Liver (tissue), 10 donors: ENCODE measurements at places on chromosomes 5 and 9. TPM values are rescaled to one million over a fixed set of nuclear protein-coding genes. Genes with fewer than 3 reads are reported as not detected.
A peak's percentile ranks its signal among the peaks of the same experiment; 100 is the strongest.

DNA sequence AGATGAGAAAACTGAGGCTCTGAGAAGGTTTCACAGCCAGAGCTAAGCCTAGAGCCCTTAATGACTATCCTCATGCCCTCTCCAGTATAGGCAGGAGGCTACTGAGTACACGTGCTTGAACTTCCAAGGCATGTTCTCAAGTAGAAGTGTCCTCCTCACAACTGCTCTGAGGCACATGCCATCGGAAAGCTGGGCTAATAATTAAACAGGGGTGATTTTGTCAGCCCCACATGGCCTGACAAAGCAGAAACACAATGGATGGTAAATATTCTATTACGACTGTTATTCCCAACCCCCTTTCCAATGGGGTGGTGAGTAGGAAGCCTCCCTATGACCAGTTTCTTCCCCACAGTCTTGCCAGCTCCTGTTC lies 34.3 kb downstream of the KCNIP1 start:
- no peak for DNase-seq
- H3K4me3 ChIP-seq = no peak overlapping the region
- no peaks in the 10 kb centered on the region for H3K4me1 ChIP-seq

GRCh38 chr9:127927201-127927987 lies 3.2 kb downstream of the PIP5KL1 start:
- no peaks in the 10 kb centered on the region for H3K4me1 ChIP-seq
- H3K27me3 ChIP-seq = no peaks in the 10 kb centered on the region
- peak; percentile 81 for DNase-seq

DNA sequence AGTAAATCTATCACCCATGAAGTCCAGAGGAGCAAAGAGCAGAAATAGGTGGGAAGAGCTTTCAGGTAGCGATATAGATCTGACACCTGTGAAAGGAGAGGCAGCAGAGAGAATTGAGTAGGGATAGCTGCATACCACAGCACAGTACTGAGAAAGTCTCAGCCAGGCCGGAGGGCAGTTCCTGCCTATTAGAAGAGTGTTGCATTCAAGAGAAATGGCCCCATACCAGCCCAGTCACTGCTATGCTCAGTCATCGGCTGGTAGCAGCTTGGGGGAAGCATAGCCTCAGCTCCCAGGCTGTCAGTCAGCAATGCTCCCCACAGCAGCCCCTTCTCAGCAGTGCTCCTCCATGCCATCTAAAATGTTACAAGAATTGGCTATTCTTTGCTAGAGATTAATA lies 285.1 kb upstream of the CDH6 start:
- H3K27me3 ChIP-seq = no peaks in the 10 kb centered on the region
- DNase-seq = no peak
- H3K36me3 ChIP-seq = no peaks in the 10 kb centered on the region
- H3K4me1 ChIP-seq = no peaks in the 10 kb centered on the region
- H3K4me3 ChIP-seq = no peak overlapping the region

DNA sequence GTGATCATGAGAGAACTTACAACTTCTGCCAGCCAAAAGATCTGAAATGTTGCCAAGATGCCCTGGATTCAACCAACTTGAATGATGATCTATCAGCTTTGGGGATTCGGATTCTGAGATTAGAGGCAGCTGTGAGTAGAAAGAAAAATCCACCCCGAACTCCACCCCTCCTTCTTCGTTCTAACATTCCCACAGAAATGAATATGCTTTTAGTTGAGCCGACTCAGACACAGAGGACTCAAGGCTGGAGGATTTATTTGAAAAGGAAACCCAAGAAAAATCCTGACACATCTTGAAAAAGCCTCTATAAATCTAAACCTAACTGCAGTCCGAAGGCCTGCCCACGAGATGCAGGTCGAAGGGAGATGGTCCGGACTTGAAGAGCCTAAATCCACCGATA lies 275.0 kb downstream of the GAS1 start:
- no peak overlapping the region for H3K27ac ChIP-seq
- DNase-seq = no peak
- no peaks in the 10 kb centered on the region for H3K27me3 ChIP-seq
- no peaks in the 10 kb centered on the region for H3K36me3 ChIP-seq
- H3K4me1 ChIP-seq = no peaks in the 10 kb centered on the region

DNA sequence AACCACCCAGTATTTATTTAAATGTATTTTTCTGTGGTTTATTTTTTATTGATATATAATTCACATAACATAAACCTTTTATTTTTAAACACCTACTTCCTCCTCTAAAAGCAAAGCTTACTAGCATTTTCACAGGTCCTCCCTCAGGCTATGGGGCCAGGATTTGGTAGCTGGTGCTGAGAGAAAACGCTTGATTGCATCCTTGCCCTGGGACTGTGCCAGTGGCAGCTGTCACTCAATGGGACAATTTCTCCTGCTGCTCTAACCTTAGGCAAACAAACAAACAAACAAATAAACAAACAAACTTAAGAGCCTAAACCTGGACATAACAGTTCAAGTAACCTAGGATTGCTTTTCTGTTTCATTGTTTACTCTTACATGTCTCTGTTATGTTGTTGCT lies 102.7 kb downstream of the FOCAD start:
- H3K27ac ChIP-seq = no peak overlapping the region
- DNase-seq = no peak
- peaks cover 3% of the 10 kb centered on the region for H3K36me3 ChIP-seq
- no peaks in the 10 kb centered on the region for H3K27me3 ChIP-seq
- H3K4me1 ChIP-seq = no peaks in the 10 kb centered on the region

- H3K4me1 ChIP-seq = no peaks in the 10 kb centered on the region
- no peak overlapping the region for H3K4me3 ChIP-seq
- no peak overlapping the region for H3K27ac ChIP-seq
- no peak for DNase-seq
- no peaks in the 10 kb centered on the region for H3K27me3 ChIP-seq
Measured at GRCh38 chr9:132334364-132334763, 20.4 kb downstream of the SETX start.

DNA sequence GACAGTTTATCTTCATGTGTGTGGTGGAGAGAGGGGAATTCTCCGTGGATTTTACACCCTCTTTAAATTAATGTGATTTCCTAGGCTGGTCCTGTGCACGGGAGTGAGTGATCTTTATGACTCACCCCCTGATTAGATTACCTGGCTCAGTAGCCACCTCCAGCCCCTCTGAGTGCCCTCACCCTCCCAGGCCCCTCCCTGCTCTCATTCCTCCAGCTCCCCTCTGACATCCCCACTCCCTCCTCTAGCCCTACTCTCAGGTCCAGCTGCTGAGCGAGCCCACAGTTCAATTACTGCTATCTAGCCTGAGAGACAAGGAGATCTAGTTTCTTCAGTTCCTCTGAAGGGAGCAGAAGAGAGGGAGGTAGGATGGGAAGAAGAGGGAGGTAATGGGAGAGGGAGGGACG lies 61.8 kb upstream of the ARAP3 start:
- H3K36me3 ChIP-seq = no peaks in the 10 kb centered on the region
- no peak overlapping the region for H3K27ac ChIP-seq
- H3K4me1 ChIP-seq = no peaks in the 10 kb centered on the region
- H3K4me3 ChIP-seq = no peak overlapping the region

- DNase-seq = no peak
- no peak overlapping the region for H3K4me3 ChIP-seq
- no peaks in the 10 kb centered on the region for H3K27me3 ChIP-seq
- no peaks in the 10 kb centered on the region for H3K4me1 ChIP-seq
- no peak overlapping the region for H3K27ac ChIP-seq
Measured at GRCh38 chr9:75855509-75855908, 35.0 kb upstream of the PCSK5 start.

DNA sequence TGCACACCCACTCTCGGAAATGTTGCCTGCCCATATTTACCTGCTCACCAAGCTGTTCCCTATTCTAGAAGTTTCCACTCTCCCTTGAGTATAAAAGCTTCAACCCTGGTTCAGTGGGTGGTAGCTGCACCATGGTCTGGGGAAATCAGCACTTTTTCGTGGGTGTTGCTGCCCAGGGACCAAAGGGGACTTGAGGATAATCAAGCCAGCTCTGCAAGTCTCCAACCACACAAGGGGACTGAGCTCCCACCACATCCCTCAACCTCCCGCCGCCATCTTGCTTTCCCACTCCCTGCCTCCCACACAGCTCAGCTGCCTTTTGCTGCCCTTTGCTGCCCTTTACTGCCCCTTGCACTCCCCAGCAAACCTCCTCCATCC lies 210.0 kb downstream of the AUH start:
- no peaks in the 10 kb centered on the region for H3K36me3 ChIP-seq
- no peak for DNase-seq
- H3K27ac ChIP-seq = no peak overlapping the region
- no peaks in the 10 kb centered on the region for H3K27me3 ChIP-seq
- H3K4me3 ChIP-seq = no peak overlapping the region

- DNase-seq = no peak
- no peaks in the 10 kb centered on the region for H3K36me3 ChIP-seq
- no peaks in the 10 kb centered on the region for H3K27me3 ChIP-seq
- H3K4me1 ChIP-seq = no peaks in the 10 kb centered on the region
- no peak overlapping the region for H3K27ac ChIP-seq
Measured at GRCh38 chr9:117465706-117466105, 50.8 kb upstream of the ASTN2 start.

DNA sequence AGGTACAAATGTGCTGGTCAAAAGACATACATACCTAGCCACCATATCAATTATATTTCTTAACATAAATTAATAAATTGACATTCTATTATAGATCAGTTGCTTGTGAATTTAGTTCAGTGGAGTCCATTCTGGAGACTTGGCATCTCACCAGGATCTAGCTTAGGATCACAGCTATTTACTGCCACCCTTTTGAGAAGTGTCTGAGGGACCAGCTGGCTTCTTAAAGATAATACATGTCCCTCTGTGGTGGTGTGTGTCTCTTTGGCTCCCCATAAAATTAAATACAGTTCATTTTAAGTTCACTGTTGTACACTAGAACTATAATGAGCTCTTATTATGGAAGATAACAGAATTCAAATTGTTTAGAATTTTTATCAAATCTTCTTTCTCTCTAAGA lies 290.7 kb downstream of the PRELID2 start:
- H3K27me3 ChIP-seq = no peaks in the 10 kb centered on the region
- no peak for DNase-seq
- no peaks in the 10 kb centered on the region for H3K4me1 ChIP-seq
- no peaks in the 10 kb centered on the region for H3K36me3 ChIP-seq
- no peak overlapping the region for H3K4me3 ChIP-seq

GRCh38 chr9:93711002-93711401 lies 134.6 kb downstream of the PHF2 start:
- no peak for DNase-seq
- no peaks in the 10 kb centered on the region for H3K36me3 ChIP-seq
- H3K27ac ChIP-seq = no peak overlapping the region

GRCh38 chr5:16844952-16845351 lies 91.1 kb downstream of the MYO10 start:
- H3K4me3 ChIP-seq = no peak overlapping the region
- no peak overlapping the region for H3K27ac ChIP-seq
- no peaks in the 10 kb centered on the region for H3K4me1 ChIP-seq
- H3K27me3 ChIP-seq = no peaks in the 10 kb centered on the region
- no peaks in the 10 kb centered on the region for H3K36me3 ChIP-seq
- DNase-seq = no peak

GRCh38 chr5:6570530-6570929 lies 62.3 kb downstream of the NSUN2 start:
- no peak overlapping the region for H3K4me3 ChIP-seq
- H3K27ac ChIP-seq = no peak overlapping the region
- peak; percentile 9 for DNase-seq
- no peaks in the 10 kb centered on the region for H3K36me3 ChIP-seq

DNA sequence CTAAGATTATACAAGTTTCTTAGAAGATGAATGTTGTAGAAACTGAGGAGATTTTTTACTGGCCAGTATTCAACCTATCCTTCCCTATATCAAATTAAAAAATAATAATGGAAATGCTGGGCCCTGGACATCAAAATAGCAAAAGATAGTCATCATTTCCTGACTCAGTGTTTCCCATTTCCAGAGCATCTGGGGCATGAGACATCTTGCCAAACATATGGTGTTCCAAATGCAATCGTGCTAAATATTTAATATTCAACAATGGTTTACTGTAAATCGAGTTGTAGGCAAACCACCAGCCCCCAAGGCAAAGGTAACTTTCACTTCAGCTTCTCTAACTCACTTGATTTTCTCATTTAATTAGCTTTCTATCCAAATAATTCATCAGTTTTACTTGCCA lies 152.9 kb downstream of the FRMD3 start:
- no peak for DNase-seq
- H3K27ac ChIP-seq = no peak overlapping the region
- no peaks in the 10 kb centered on the region for H3K27me3 ChIP-seq
- no peaks in the 10 kb centered on the region for H3K4me1 ChIP-seq
- H3K36me3 ChIP-seq = no peaks in the 10 kb centered on the region

DNA sequence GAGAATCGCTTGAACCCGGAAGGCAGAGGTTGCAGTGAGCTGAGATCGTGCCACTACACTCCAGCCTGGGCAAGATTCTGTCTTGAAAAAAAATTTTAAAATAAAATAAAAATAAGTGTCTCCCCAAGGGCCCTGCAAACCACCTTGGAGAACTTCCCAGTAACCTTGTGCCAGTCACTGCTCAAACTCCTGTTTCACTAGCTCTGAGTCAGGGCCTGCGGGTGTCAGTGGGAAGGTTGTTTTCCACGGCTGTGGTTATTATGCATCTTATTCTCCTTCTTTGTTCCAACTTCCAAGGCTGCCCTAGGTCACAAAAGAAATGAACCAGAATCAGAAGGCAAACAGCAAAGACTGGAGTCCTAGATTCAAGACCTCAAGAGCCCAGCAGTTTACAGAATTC lies 246.7 kb downstream of the ADAMTSL1 start:
- no peaks in the 10 kb centered on the region for H3K4me1 ChIP-seq
- H3K4me3 ChIP-seq = no peak overlapping the region
- no peak overlapping the region for H3K27ac ChIP-seq
- DNase-seq = no peak
- H3K36me3 ChIP-seq = no peaks in the 10 kb centered on the region

- H3K27ac ChIP-seq = no peak overlapping the region
- peaks cover 2% of the 10 kb centered on the region for H3K4me1 ChIP-seq
Measured at GRCh38 chr5:151742870-151743294, 15.5 kb downstream of the ATOX1 start.

DNA sequence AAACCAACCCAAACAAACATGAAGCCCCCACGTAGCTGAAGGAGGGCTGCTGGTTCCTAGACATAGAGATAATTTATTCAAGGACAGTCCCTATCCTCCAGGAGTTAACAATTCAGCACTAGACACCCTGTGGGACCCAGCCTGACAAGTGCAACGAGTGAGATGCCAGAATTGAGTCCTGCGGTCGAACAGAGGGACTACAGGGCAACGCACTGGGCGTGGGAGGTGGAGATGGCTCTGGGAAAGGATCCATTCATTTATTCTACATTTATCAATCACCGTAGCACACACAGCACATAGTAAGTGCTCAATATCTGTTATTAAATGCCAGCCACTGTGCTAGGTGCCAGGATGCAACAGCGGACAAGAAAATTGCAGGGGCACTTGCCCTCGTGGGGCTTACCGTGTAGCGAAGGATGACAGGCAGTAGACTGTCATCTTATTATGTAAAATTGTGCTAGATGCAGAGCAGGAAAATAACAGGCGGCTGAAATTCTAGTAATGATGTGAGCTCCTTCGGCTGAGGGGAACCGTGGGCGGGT lies 855 bp upstream of the ARHGAP26 start:
- peak overlapping the region; percentile 97 for H3K4me3 ChIP-seq
- no peaks in the 10 kb centered on the region for H3K27me3 ChIP-seq
- H3K27ac ChIP-seq = peak overlapping the region; percentile 77
- no peak for DNase-seq

Gene TLN1
- 149 TPM for total RNA-seq

Gene ADAMTS2
- total RNA-seq = 24.3 TPM

Gene ARAP3
- 1.9 TPM for total RNA-seq

Gene HRH2
- 2.1 TPM for total RNA-seq

Gene TRIM14
- total RNA-seq = 15.2 TPM

Gene GDF9
- total RNA-seq = 0.08 TPM

Gene GLRX
- 61.8 TPM for total RNA-seq

Gene SIT1
- 1.1 TPM for total RNA-seq
